ENCODE measurements at places on chromosomes 2 and 18. TPM values are rescaled to one million over a fixed set of nuclear protein-coding genes. Genes with fewer than 3 reads are reported as not detected.

The TLX2 gene
- 0.34 TPM for total RNA-seq

The SPATA3 gene
- 0.29 TPM for total RNA-seq

The BMP10 gene
- total RNA-seq, result not detected

The IL1RL1 gene
- 0.13 TPM for total RNA-seq

The NETO1 gene
- not detected for total RNA-seq
